ENCODE measurements at places on chromosomes 1 and 21.
A peak's percentile ranks its signal among the peaks of the same experiment; 100 is the strongest.

GRCh38 chr1:31704271-31705079, 658 bp upstream of the COL16A1 start:
- no peak for DNase-seq

GRCh38 chr21:32383812-32384211, 9.0 kb downstream of the URB1 start:
- no peak for DNase-seq

- DNase-seq = no peak
Observed at GRCh38 chr1:115457289-115457688, 119.2 kb upstream of the NGF start.

DNA sequence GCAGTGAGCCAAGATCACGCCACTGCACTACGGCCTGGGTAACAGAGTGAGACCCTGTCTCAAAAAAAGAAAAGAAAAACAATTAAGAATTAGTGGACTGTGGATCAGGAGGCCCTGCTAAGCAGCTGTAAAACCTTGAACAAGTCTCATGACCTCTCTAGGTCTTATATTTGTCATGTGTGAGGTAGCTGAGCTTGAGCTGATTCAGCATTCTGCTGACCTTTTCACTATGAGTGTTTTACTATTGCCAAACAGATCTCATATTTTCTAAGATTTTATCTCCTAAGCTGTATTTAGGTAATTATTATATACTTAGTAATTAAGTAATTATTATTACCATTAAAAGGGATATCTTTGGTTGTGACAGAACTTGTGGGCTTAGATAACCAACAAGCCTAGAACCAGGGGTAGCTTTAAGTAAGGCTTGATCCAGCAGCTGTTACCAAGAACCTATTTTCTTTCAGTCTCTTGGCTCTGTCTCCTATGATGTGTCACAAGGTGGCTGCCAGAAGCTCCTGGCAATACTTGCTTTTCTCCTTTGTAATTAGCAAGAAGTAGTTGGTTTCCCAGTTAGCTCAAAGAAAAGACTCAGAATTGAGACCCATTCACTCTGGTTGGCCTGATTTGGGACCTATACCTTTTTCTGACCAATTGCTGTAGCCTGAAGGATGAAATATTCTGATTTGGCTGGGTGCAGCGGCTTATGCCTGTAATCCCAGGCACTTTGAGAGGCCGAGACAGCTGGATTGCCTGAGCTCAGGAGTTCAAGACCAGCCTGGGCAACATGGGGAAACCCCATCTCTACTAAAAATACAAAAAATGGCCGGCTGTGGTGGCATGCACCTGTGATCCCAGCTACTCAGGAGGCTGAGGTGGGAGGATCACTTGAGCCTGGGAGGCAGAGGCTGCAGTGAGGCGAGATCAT, 8.5 kb upstream of the ZC3H12A start:
- no peak for DNase-seq

DNA sequence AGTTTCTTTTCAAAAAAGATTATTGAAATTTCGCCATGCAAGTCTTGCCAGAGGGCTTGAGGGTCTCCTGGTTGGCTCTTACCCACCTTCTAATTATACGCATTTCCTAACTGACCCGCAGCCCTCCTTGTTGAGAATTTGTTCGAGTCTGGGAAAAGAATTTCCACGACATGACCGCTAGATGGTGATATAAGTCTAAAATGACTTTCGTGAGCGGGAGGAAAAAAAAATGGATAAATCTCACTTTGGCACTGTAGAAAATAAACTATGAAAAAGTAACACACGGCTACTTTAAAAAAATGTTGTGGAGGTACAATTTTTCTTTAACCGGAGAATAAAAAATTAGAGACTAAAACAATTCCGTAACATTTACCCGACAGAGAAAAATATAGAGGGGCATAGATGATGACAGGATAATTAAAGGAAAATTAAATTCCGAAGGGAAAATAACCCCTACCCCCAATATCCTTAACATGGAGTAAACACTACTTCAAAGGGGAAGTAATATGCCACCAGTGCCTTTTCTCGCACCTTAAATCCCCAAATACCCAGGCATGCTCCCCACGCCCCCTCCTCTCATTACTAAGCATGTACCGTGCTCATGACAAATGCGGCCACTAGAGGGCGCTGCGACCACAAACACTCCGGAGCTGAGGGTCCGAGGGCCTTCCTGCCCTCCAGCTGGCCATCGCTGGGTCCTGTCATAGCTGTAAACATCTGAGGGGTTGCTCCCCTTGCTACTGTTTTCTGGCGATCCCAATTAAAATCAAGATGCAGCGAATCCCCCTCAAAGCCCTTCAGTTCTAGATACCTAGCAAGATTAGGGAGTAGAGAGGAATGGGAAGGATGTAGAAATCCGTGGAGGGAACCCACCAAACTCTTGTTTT, 266.9 kb downstream of the ASTN1 start:
- DNase-seq = peak; percentile 2

- DNase-seq = no peak
Observed at GRCh38 chr1:163093579-163093978, 24.4 kb downstream of the RGS4 start.

DNA sequence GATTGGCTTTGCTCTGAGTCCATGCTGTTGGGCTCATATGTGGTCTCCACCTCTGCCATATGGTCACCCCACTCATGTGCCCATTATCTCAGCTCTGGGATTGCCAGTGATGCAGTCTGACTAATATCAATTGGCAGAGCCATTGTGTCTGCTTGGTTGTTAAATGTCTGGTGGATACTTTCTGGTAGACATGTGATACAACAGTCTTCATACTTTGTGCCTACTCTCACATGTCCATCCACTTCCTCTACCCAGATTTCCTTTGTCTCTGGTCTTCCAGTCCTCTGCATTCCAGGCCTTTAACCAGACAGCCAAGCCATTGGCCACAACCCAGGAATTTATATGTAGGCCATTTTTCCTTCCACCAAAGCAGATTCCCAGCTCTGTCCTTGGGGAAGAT, 30.8 kb upstream of the DIPK1A start:
- DNase-seq = no peak

GRCh38 chr1:83734420-83734819, 264.5 kb downstream of the TTLL7 start:
- DNase-seq = no peak

GRCh38 chr21:25307489-25307888, 299.8 kb downstream of the MRPL39 start:
- DNase-seq = no peak

GRCh38 chr1:44832056-44832705, 10.9 kb downstream of the PTCH2 start:
- no peak for DNase-seq

- no peak for DNase-seq
Observed at GRCh38 chr1:3697810-3698209, 45.5 kb downstream of the TP73 start.

- DNase-seq = peak; percentile 33
Observed at GRCh38 chr1:40078512-40079333, 18.3 kb downstream of the PPT1 start.

- DNase-seq = no peak
Observed at GRCh38 chr1:218350035-218350525, 4.9 kb downstream of the TGFB2 start.
